ENCODE measurements at places on chromosomes 1 and 21. TPM values are rescaled to one million over a fixed set of nuclear protein-coding genes. Genes with fewer than 3 reads are reported as not detected.
A peak's percentile ranks its signal among the peaks of the same experiment; 100 is the strongest.

The NES gene
- 8.1 TPM for total RNA-seq

DNA sequence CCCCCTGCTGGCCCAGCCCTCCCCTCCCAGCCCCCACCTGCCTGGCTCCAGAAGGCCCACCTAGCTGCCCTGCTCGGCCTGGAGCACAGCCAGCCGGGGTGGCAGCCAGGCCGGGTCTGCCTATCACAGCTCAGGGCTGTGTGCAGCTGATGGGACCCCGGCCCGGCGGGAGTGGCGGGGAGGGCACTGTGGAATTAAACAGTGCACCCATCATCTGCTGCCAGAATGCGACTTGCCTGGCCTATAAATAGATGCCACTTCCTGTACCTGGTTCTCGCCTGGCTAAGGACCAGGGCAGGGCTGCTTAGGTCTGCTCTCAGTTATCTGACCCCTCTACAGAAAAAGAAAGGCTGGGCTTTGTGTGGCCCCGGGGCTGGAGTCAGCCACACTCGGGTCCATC is 98.2 kb upstream of the VAMP3 start:
- DNase-seq = no peak

The KRTAP12-2 gene
- total RNA-seq = not detected

DNA sequence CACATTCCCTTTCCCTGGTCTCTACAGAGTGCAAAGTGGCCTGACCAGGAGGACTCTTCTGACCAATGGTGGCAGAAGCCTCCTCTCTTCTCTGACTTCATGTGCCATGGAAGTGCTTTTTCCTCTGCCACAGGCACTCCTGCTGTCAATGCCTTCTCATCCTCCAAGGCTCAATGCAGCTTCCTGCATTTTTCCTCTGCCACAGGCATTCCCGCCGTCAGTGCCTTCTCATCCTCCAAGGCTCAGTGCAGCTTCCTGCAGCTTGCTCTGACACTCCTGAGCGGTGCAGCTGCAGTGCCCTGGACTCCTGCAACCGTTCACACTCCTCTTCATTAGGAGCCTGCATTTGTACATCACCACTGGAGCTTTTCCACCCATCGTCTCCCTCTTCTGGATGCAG is 4.7 kb upstream of the ADARB1 start:
- no peak for DNase-seq

DNA sequence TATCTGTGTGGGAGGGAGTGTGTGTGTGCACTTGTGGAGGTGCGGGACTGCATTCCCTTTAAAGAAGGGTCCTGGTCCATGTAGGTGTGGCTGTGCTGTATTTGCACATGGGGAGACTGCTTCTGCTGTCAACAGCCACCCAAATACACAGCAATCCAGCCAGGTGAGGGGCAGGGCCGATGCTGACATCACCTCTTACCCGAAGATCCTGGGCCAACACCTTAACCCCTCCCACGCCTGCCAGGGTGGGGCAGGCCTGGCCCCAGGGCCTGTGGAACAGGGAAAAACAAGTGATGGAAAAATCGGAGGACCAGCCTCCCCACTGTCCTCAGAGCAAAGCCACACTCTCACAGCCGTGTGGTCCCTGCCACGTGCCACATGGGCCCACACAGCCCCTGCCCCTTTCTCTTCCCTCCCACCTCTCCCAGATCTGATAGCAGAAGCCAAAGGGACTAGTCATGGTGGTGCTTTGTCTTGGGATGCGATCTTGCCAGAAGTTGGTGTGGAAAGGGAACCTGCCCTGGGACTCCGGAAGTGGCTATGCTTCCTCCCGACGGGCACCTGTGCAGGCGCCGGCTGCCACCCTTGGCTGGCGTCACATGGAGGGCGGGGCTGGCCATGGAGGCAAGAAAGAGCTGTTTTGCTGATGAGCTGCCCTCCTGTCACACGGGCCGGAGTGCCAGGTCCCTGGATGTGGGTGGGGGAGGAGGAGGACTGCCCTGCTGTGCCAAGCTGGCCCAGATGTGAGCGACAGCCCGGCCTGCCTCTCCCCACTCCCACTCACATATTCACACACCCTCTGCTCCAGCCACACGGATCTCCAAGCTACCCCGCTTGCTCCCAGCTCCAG is 7.8 kb upstream of the CASZ1 start:
- peak; percentile 93 for DNase-seq

GRCh38 chr21:32768530-32768929 is 3.0 kb downstream of the PAXBP1 start:
- DNase-seq = no peak

Data from colonic mucosa (tissue), 4 donors.